Activated CD8-positive, alpha-beta memory T cell treated with anti-CD3 and anti-CD28 coated beads for 4 hours (primary cell): ENCODE measurements at places on chromosomes 7 and 10.

GRCh38 chr10:99555825-99556523, 23.2 kb downstream of the NKX2-3 start:
- no peak for DNase-seq

DNA sequence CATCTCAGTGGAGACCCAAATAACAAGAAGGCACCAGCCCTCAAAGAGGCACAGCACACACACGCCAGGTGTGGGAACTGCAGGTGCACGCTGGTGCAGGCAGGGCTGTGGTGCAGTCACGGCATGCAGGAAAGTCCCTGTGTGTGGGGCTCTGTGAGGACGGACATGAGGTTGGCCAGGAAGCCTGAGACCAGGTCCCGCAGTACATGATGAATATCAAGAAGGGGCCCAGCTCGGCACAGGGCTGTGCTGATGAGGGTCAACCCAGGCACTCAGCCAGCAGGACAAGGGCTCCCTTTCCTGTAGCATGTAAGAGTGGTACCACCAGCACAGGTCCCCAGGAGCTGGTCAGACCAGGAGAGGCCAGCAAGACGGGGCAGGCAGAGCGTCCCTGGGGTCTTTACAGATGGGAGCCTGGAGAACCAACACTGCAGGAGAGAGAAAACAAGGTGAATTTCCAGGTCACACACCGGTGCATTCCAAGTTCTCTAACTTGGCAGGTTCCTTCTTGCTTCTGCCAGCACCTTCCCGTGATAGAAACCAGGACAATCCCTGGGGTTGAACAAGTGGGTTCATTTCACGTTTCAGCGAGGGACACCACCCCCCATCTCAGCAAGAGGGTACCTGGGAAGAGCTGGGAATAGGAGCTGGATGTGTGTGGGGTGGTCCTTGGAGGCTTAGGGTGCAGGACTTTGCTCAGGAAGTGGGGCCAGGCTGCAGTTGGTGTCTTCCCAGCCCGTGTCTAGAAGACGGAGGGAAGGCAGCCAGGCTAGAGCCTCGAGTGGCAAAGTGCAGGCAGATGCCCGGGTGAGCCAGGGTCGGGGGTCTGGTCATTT, 244.8 kb upstream of the TCERG1L start:
- no peak for DNase-seq

DNA sequence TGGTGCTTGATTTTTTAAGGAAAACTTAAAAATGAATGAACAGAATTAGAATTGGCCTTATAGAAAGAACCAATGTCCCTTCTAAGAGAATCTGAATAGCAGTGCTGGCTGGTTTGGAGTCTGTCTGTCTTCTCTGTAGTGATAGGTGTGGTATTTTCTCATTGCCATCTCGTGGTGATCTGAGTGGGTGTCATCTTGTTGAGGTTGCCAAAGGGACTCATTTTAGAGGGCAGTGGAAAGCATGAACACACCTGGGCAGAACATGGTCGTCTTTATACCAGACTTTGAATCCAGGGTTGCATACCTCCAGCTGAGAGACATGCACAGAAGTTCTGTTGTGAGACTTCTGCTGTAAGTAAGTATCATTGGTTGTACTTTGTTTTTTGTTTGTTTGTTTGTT, 15.8 kb downstream of the CUL1 start:
- no peak for DNase-seq

DNA sequence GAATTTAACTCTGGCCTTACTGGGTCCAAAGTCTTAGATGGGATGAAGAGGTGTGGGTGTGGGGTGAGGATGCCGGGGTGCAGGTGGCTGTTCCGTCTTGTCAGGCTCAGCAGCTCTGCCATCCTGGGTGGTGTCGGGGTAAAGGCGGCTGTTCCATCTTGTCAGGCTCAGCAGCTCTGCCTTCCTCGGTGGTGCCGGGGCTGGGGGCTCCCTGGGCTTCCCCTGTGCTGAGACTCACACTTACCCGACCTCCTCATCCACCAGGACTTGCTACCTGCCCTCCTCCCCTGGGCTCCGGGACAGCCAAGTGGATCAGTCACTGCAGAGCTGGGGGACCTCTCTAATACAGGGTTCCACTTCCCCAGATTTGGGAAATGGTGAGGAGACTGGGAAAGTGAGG, 244.3 kb upstream of the SHH start:
- DNase-seq: no peak

- no peak for DNase-seq
These were observed 56.3 kb downstream of the ARID5B start for GRCh38 chr10:61957806-61958205.

- DNase-seq: no peak
These were observed 87.0 kb downstream of the NEUROD6 start for GRCh38 chr7:31253532-31253931.

DNA sequence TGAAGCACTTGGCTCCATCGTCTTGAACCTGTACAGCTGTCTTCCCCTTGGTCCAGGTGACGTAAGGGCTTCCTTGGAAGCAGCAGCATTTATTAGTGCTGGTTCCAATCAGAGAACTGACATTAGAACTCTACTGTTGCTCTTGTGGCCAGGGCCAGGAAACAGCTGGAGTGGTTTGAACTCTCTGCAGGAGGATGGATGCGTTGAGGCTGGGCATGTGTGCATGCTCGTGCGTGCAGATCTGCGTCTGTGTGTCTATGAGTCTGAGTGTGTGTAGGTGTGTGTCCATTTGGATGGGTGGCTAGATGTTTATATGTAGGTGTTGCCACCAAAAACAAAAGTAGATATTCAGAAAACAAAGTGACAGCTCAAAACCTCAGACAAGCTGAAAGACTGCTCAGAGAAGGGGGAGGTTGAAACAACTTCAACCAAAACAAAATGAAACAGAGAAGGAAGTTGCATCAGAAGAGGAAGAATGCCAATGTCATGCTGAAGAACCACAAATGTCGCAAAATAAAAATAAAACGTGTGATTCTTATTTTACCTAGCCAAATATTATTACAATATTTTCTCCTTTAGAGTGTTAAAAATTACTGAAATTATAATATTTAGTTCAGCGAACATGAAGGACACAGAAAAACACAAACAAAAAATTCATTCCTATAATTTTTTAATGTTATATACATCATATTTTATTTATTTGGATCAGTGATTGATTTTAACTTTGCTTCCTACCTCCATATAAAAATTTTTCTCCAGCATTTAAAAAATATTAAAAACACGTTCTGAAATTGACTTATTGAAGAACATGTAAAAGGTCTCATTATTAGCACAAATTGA, 96.1 kb upstream of the MKLN1 start:
- DNase-seq: peak; percentile 35
